ENCODE measurements at places on chromosomes 7 and 10. TPM values are rescaled to one million over a fixed set of nuclear protein-coding genes. Genes with fewer than 3 reads are reported as not detected.
A peak's percentile ranks its signal among the peaks of the same experiment; 100 is the strongest.

PKD2L1 gene
- total RNA-seq: not detected

- H3K27ac ChIP-seq: no peak overlapping the region
- H3K36me3 ChIP-seq: no peaks in the 10 kb centered on the region
- H3K27me3 ChIP-seq: no peaks in the 10 kb centered on the region
- no peaks in the 10 kb centered on the region for H3K4me1 ChIP-seq
Observed at GRCh38 chr10:126177417-126178030, 210.8 kb downstream of the ADAM12 start.

DNA sequence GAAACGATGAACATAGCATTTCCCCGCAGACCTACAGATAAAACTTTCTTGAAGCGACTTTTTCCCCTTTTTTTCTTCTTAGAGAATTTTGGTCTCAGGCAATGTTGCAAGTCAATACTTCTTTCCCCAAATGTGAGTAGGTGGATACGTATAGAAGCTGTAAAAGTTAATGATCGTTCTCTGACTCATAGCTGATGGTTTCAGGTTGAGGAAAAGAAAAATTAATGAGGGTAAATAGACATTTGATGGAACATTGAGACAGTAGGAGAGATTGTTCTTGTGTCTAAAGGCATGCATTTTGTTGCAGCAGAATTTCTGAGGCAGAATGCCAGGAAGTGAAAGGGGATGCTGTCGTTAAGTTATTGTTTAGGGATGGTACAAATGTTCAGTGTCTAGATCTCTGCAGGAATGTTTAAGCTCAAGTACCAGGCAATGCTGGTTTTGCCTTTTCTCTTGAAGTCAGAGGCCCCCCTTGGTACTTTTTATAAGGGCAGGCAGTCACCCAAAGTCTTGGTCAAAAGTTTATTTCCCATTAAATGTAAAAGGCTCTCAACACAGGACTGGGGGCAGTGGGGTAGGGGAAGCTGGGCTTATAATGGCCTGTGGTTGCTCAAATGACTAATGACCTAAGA lies 9.3 kb downstream of the TCF7L2 start:
- no peaks in the 10 kb centered on the region for H3K36me3 ChIP-seq
- H3K27me3 ChIP-seq: no peaks in the 10 kb centered on the region
- DNase-seq: no peak
- peaks cover 13% of the 10 kb centered on the region for H3K4me1 ChIP-seq
- no peak overlapping the region for H3K27ac ChIP-seq
- H3K4me3 ChIP-seq: no peak overlapping the region

DNA sequence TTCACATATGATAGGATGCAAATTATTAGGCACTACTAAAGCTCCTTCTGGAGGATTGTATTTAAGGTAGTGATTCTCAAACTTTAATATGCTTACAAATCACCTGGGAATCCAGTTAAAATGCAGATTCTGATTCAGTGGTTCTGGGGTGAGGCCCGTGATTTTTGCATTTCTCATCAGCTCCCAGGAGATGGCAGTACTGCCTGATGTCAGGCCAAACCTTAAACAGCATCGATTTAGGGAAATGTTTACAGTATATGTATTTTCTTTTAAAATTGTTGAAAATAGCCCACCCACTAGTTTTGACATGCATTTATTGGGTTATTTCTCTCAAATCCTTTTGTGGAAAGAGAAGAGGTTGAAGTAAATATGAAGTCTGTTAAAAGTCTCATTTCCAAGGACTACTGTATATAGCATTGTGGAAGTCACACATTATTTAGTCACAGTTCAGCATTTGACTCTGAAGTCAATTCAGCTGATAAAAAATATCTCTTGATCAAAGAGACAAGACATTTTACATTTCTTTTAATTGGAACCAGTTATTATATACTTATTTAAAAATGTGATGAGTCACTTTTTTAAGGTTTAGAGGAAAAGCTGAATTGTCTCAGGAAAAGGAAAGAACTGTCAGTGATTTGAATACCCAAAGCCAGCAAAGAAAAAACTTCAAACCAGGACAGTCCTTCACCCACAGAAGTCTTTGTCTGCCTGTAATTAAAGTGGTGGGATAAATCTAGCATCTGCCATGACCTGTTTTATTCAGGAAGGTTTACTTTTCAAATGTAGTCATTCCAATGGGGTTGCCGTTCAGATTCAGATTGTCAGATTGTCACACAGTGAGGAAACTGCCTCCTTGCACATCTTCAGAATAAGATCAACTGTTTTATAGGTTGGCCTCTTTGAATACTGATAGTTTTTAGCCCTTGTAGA lies 21.1 kb upstream of the HBP1 start:
- no peaks in the 10 kb centered on the region for H3K4me1 ChIP-seq
- H3K36me3 ChIP-seq: peaks cover 75% of the 10 kb centered on the region
- H3K27ac ChIP-seq: peak overlapping the region; percentile 3

DNA sequence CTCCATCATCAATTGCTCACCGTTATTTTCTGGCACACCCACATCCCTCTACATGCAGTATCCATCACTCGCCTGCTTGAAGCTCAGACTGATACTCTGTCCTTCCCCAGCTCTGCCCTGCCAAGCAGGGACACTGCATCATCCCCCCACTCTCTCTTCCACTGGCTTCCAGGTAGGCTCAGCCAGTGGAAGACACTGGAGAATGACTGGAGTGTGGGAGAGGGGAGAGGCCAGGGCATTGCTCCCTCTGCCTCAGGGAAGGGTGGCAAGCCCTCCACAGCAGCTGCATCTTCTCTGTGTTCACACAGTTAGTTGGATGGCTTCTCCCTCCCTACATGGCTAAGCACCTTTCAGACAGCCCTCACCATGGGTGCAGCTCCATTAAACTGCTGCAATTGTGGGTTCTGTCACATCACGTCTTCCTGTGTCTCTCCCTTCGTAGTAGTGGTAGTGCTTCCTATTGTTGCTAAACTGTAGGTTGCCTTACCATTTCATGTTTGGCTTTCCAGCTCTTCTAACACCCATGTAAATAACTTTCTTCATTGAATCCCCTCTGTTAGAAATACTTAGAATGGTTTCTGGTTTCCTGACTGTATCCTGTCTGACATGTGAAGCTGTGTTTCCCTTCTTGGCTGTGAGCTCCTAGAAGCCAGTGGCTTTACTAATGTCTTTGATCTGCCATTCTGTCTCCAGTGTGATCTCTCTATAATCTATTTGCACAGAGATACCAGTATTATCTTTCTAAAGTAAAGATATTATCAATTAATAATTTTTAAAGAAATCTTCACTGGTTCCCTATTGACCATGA lies 483.7 kb upstream of the LRRN3 start:
- DNase-seq: no peak
- H3K27me3 ChIP-seq: no peaks in the 10 kb centered on the region
- no peaks in the 10 kb centered on the region for H3K36me3 ChIP-seq
- H3K27ac ChIP-seq: no peak overlapping the region
- H3K4me1 ChIP-seq: no peaks in the 10 kb centered on the region

DNA sequence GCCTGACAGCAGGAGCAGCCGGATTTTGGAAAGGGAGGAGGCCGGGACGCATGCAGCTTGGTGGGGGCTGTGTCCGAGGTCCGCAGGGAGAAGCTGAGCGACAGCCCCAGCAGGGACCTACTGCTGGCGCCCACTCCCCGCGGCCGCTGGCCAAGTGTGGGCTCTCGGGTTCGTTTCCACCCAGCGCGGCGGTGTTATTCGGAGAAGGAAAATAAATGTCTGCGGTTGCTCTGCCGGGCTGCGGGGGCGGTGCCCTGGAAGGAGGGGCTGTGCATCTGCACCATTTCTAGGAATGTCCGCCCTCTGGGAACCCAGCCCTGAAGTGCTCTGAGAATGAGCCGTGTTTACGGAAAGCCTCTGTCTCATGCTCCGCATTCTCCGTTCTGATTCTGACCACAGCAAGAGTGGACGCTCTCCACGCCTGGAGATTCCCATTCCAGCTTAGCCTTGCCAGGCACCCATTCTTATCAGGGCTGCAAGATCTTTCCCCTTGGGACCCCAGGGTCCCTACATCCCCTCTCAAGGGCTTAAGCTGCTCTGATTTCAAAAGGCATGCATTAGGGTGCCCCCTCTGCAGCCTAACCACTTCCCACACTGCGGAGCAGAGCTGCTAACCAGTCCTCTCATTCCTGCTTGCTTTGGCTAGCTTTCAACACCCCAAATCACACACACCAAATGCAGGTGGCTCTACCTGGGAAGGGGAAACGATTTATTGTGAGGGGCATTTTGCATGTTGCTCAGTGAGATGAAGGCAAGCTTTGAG lies 256.6 kb upstream of the GLI3 start:
- no peaks in the 10 kb centered on the region for H3K27me3 ChIP-seq
- no peak overlapping the region for H3K27ac ChIP-seq
- H3K36me3 ChIP-seq: no peaks in the 10 kb centered on the region
- 0 out of 2 replicates have a peak overlapping the region, but pooled peaks have one; percentile 14 for H3K4me3 ChIP-seq
- no peaks in the 10 kb centered on the region for H3K4me1 ChIP-seq

GRCh38 chr10:29512425-29512974 lies 122.3 kb downstream of the SVIL start:
- no peaks in the 10 kb centered on the region for H3K4me1 ChIP-seq
- no peak overlapping the region for H3K4me3 ChIP-seq
- H3K27me3 ChIP-seq: peaks cover 10% of the 10 kb centered on the region
- no peak for DNase-seq
- H3K27ac ChIP-seq: no peak overlapping the region

- H3K4me3 ChIP-seq: no peak overlapping the region
- DNase-seq: peak; percentile 70
- H3K27me3 ChIP-seq: no peaks in the 10 kb centered on the region
- no peak overlapping the region for H3K27ac ChIP-seq
- H3K36me3 ChIP-seq: peaks cover 27% of the 10 kb centered on the region
Observed at GRCh38 chr7:133051066-133051465, 30.8 kb downstream of the CHCHD3 start.
